ENCODE measurements at places on chromosomes 11 and 22. TPM values are rescaled to one million over a fixed set of nuclear protein-coding genes. Genes with fewer than 3 reads are reported as not detected.

- DNase-seq = no peak
Observed at GRCh38 chr11:123173856-123174186, 21.2 kb downstream of the CLMP start.

- no peak for DNase-seq
Observed at GRCh38 chr22:31897842-31898805, 46.2 kb upstream of the YWHAH start.

- DNase-seq = peak; percentile 11
Observed at GRCh38 chr11:91773090-91773489, 451.5 kb upstream of the FAT3 start.

DNA sequence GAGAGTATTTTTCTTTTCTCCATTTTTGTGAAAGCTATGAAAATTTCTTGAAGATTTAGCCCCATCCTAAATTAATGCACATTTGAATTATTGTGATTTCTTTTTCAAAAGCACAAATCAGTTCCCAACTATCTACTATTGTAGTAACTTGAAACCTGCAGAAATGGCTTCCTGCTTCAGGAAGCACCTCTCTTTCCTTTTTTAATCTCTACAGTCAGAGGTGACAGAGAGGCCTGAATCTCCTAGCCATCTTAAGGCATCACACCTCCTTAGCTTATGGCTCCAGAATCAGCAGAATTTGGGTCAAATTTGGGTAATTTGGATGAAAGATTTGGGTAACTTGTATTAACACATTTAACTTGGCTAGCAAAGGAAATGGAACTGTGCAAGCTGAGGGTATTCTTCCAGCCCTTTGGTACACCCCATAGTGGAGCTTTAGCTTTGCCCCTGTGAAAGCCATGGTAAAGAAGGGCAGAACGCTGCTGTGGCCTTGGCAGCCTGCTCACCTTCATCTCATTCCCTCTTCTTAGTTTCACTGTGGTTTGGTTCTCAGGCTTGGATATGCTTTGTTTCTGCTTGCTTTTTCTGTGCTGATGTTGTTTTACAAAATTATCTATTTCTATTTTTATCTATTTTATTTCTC is 16.2 kb downstream of the TBCEL start:
- no peak for DNase-seq

DNA sequence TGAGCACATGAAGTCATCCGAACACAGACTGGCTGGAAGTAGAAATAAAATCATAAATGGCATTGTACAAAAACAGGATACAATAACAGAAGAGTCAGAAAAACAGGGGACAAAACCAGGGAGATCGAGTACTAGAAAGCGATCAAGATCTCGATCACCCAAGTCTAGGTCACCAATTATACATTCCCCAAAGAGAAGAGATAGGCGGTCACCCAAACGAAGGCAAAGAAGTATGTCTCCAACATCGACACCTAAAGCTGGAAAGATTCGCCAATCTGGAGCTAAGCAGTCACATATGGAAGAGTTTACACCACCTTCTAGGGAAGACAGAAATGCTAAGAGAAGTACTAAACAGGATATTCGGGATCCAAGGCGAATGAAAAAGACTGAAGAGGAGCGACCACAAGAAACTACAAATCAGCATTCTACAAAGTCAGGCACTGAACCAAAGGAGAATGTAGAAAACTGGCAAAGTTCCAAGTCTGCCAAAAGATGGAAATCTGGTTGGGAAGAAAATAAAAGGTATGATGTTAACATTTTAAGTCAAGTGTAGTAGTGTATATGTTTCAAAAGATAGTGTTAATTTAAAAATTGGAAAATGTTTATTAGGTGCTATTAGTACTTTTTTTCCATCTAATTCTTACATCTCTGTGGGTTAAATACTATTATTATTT is 9.4 kb downstream of the PCF11 start:
- DNase-seq = no peak

GRCh38 chr22:38305471-38306448 is 11.5 kb downstream of the CSNK1E start:
- DNase-seq = peak; percentile 47

DNA sequence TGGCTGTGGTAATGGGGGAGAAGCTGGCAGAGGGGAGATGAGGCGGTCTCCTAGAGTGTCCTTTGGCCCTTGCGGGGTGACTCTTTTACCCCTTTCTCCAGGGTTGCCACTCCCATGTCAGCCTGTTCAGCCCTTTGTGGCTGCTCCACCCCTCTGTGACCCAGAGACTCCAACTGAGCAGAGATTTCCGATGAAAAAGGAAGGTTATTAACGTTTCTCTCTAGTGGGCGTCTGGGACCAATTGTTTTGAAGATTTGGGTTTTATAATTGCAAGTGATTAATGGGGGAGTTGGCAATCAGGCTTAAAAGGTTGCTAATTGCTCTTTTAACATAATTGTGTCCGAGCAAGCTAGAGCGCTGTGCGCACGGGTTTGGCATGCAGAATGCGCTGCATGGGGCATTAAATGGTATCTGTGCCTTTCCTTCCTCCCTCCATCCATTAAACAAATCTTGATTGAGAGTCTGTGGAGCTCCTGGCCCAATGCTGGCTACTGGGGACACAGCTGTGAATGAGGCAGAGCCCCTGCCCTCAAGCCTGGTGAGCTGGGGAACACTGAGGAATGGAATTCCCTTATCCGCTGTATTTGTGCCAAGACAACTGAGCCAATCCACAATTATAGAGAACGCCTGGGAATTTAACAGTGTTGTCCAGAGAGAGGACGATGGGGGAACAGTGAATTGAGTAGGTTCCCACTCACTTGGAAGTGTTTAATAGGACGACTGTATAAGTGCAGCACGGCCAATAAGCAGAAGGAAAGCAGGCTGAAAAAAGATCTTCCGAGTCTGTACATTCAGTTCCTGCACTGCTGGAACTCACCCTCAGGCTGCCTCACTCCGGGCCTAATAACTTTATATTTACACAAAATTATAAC is 295.9 kb downstream of the MIAT start:
- no peak for DNase-seq

GRCh38 chr22:48178536-48178935 is 1416.1 kb downstream of the TBC1D22A start:
- DNase-seq = no peak

OVOL1 gene
- 15.2 TPM for total RNA-seq

PTGDR2 gene
- 0.31 TPM for total RNA-seq

CRYBB2 gene
- total RNA-seq = not detected

F2 gene
- not detected for total RNA-seq

OR8G5 gene
- total RNA-seq = not detected

EHF gene
- total RNA-seq = 286 TPM

Data from Calu3 (cell line).